AG10803 (cell line): ENCODE measurements at places on chromosomes 13 and 19.
A peak's percentile ranks its signal among the peaks of the same experiment; 100 is the strongest.

- DNase-seq = no peak
These were observed 887.6 kb upstream of the SLC10A2 start for GRCh38 chr13:103953859-103954258.

DNA sequence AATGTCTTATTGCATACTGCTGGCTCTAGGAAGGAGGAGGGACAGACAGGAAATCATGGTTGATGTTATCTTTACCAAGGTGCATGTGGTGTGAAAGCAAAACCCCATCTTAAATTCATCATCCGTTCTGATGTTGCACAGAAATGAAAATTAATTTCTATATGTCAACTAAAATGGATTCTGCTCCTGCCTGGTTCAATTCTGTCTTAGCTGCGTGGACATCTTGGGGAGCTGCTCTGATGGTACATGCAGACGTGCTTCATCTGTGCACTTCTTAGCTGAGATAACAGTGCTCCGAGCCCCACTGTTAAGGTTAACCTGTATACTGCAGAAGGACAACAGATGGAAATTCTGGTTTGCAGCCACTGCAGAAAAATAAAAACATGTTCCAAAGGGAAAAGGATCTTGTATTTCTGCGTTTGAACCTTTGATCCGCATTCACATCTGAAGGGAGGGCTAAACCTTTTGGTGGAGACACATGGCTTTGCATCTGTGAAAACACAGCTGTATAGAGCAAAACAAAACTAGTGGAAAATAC lies 155.6 kb downstream of the TM9SF2 start:
- no peak for DNase-seq

DNA sequence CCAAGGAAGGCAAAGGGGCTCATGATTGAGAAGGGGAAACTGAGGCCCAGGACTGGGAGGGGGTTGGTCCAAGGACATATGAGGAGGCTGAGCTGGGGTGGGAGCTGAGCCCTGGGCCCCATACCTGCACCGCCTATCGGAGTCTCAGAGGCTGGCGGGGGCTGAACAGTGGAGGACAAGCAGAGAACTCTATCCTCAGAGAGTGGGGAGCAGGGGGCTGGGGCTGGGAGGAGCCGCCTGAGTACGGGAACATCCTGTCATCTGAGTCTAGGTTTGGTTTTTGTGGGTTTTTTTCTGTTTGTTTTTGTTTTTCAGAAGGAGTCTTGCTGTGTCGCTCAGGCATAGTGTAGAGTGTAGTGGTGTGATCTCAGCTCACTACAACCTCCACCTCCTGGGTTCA lies 6.2 kb downstream of the ARRDC2 start:
- no peak for DNase-seq

GRCh38 chr19:52734331-52734892 lies 432 bp downstream of the ZNF611 start:
- peak; percentile 1 for DNase-seq

DNA sequence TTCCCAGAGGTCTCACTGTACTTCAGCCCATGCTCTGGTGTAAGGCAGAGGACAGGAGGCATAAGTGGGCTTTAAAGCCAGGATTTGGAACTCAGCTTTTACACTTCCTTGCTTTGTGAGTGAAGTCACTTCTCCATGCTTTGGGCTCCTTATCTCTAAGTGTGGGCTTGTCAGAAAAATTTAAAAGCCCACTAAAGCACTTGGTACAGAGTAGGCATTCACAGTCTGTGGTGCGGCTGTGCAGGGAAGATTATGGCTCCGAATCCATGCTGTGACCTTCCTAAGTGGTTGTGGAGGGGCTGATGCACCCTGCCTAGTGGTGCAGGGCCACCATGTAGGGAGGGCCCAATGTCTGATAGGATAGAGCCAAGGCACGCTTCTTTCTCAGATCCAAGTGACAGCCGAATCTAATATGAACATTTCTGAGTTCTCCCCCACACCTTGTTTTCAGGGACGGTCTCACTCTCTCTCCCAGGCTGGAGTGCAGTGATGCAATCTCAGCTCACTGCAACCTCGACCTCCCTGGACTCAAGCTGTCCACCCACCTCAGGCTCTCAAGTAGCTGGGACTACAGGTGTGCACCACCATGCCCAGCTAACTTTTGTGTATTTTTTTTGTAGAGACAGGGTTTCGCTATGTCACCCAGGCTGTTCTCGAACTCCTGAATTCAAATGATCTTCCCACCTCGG lies 6.9 kb downstream of the TIMM29 start:
- DNase-seq = no peak

- peak; percentile 77 for DNase-seq
These were observed 266.4 kb downstream of the NALCN start for GRCh38 chr13:101149735-101150384.

- DNase-seq = no peak
These were observed 1890.9 kb downstream of the PCDH9 start for GRCh38 chr13:65339241-65339640.

- DNase-seq = no peak
These were observed 1102.1 kb downstream of the DIAPH3 start for GRCh38 chr13:59061621-59062020.

DNA sequence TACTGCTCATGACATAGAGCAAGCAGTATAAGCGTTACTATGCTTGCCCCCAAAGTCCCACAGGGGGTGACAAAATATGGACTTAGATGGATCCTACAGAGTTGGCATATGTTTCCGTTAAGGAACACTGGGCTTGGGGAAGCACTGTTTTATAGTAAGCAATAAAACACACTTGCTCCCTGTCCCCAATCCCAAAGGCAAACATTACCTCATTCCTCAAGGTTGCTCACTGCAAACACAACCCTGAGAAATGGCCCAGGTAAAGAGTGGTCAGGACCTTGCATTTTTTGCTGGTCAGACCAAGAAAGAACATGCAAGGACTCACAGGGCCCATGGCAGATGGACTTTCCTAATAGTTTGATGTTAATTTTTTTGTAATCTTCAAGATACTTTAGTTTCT lies 32.3 kb downstream of the UGGT2 start:
- DNase-seq = no peak
